Panc1 (cell line): ENCODE measurements at places on chromosomes 5 and 9. TPM values are rescaled to one million over a fixed set of nuclear protein-coding genes. Genes with fewer than 3 reads are reported as not detected.

SNCB gene
- total RNA-seq = 0.77 TPM

TMEM174 gene
- total RNA-seq = not detected

QRFP gene
- not detected for total RNA-seq

GARIN3 gene
- total RNA-seq = not detected

FAM78A gene
- total RNA-seq = 0.59 TPM

SEC61B gene
- 90.4 TPM for total RNA-seq

FOXD4L6 gene
- not detected for total RNA-seq

C5orf46 gene
- total RNA-seq = not detected

GPRIN1 gene
- 18.9 TPM for total RNA-seq

TNFSF8 gene
- total RNA-seq = 0.15 TPM

COL23A1 gene
- 0.05 TPM for total RNA-seq

C5orf52 gene
- total RNA-seq = not detected

GLRA1 gene
- total RNA-seq = not detected

EIF4EBP3 gene
- 8.6 TPM for total RNA-seq

NR6A1 gene
- total RNA-seq = 7.6 TPM

TAF11L10 gene
- not detected for total RNA-seq

SPAAR gene
- total RNA-seq = not detected

LMAN2 gene
- total RNA-seq = 140 TPM

LCP2 gene
- total RNA-seq = 0.36 TPM

ADAM19 gene
- total RNA-seq = 3.5 TPM

RANBP6 gene
- total RNA-seq = 3.9 TPM

SH3PXD2B gene
- 39.7 TPM for total RNA-seq

ADAMTS2 gene
- 0.13 TPM for total RNA-seq

SNCAIP gene
- not detected for total RNA-seq

SPINK13 gene
- not detected for total RNA-seq

CCNJL gene
- 35.0 TPM for total RNA-seq

PCDHGB1 gene
- total RNA-seq = 2.0 TPM

MYO10 gene
- 71.9 TPM for total RNA-seq

TMC1 gene
- total RNA-seq = 0.36 TPM

NEUROG1 gene
- not detected for total RNA-seq

MARCOL gene
- not detected for total RNA-seq

TMEM215 gene
- not detected for total RNA-seq

WDR31 gene
- 0.80 TPM for total RNA-seq

MARVELD2 gene
- 17.3 TPM for total RNA-seq

SLC6A19 gene
- total RNA-seq = 0.23 TPM

ENTPD2 gene
- 2.8 TPM for total RNA-seq

SHISAL2B gene
- not detected for total RNA-seq

MCIDAS gene
- 2.9 TPM for total RNA-seq

ARID3C gene
- 0.33 TPM for total RNA-seq

KCNV2 gene
- not detected for total RNA-seq

RHOBTB3 gene
- total RNA-seq = 95.2 TPM

CDO1 gene
- total RNA-seq = not detected

PCDHB7 gene
- total RNA-seq = 1.3 TPM

NRG2 gene
- 20.2 TPM for total RNA-seq

STOML2 gene
- 264 TPM for total RNA-seq

C7 gene
- total RNA-seq = 1.4 TPM

OTP gene
- total RNA-seq = 0.05 TPM

PCDHGB6 gene
- total RNA-seq = 0.23 TPM

SPINK7 gene
- not detected for total RNA-seq

UGT3A1 gene
- not detected for total RNA-seq

SLC35A4 gene
- 96.7 TPM for total RNA-seq

MRNIP gene
- total RNA-seq = 33.0 TPM

CCL19 gene
- total RNA-seq = not detected

OSMR gene
- 82.4 TPM for total RNA-seq
